ENCODE measurements at places on chromosomes 16 and 17.

GRCh38 chr17:17019430-17019762, 22.9 kb upstream of the MPRIP start:
- no peak for DNase-seq

DNA sequence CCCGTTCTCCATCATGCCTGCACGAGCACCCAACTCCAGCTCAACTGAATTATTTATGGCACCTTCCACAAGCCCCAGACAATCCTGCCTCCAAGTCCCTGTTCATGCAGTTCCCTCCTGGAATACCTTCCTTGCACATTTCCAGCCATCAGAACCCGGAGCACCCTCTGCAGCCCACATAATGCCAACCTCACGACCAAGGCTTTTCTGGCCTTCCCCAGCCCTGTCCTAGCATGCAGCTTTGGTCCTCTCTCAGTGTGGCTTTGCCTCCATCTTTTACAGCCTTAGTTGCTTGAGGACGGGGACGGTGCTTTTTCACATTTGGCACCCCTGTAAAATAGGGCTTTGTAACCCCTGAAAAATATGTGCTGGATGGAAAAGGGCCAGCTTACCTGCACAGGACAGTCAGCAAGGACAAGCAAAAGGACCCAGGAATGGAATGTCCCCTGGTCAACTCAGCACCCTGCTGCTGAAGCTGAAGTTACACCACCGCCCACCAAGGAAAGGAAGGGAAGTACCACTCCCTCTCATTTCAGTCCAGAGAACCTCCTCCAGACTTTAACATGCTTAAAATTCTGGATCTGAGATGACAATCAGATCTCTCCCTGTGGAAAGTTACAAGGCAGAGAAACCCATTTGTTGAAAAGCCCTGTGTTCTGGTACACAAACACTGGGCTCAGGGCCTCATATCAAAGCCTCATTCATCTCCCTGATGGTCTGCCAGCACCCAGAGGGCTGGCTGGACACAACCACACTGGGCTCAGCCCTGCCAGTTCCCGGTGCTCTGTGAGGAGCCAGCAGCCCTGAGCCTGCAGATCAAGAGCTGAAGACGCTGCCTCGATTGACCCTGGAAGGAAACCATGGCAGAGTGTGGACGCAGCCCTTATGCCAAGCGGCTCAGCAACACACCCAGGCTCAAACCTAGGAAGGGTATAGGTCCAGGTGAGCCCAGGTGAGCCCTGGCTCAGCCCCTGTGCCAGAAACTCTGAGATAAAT, 2.9 kb downstream of the SLC39A11 start:
- no peak for DNase-seq

GRCh38 chr16:81142864-81143263, 46.7 kb upstream of the GCSH start:
- no peak for DNase-seq

- DNase-seq = no peak
Measured at GRCh38 chr17:61728297-61728836, 135.0 kb downstream of the BRIP1 start.

GRCh38 chr16:58128711-58129096, 477 bp downstream of the CFAP20 start:
- no peak for DNase-seq

GRCh38 chr16:8936421-8936820, 27.3 kb downstream of the USP7 start:
- DNase-seq = peak; percentile 33

DNA sequence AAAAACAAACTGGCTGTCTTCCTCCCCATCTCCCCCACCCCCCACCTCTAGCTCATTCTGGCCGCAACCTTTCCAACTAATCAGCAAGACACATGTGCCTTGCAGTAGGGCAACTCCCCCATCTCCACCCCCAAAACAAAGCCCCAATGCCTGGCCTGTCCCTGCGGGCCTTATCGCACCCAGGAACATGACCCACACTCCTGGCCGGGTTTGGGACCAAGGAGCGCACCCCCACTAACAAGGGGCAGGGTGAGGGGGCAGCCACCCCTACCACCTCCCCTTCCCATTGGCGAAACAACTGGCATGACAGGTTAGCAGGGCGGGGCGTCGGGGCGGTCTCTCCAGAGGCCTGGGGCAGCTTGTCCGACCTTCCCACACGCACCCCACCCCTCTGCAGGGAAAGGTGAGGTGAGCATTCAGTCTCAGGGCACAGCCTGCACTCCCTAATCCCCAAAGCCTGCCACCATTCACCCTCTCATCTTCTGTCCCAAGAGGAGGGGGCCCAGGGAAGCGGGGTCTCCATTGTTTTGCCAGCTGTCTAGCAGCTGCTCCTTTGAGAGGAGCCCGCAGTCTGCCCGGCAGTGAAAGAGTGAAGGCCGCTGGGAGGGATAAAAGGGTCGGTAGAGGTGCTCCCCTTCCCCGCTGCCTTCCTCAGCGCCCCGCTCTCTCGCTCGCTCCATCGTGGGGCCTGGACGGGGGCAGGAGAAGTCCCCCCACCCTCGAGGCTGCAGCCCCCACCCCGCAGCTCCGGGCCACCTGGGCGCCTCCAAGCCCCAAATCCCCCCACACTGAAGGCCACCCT, 765 bp downstream of the MYO18A start:
- DNase-seq = no peak

- DNase-seq = no peak
Measured at GRCh38 chr16:50718761-50719400, 23.0 kb upstream of the CYLD start.

DNA sequence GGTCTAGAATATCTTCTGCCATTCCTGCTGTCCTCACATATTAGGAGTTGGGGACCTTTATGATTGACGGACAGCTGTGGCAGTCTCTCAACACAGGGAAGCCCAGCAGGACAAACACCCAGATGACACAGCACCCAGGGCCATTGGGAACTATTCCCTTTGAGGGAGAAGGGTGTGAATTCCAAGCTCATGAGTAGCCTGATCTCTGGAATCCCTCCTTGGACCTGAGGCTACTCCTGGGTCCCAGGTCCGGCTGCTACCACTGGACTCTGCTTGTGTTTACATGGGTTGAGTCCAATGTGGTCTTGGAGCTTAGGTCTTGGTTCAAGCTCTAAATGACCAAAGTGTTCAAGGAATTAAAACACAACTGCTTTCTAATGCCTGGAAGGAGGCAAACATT, 78.9 kb downstream of the SLC6A2 start:
- no peak for DNase-seq

DNA sequence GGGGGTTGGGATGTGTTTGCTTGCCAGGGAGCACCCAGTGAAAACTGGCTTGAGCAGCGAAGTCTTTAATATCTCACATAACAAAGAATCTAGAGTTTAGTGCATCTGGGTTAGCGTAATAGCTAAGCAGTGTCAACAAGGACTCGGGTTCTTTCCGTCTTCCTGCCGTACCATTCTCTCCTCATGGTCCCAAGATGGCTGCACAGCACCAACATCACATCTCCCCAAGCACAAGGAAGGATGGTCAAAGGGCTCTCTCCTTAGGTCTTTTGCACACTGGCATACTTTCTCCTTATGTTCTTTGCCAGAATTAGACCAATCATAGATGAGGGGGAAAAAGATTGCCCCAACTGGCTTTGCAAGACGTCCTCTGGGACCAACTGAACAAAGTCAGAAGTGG, 30.9 kb downstream of the CRISPLD2 start:
- DNase-seq = no peak

- DNase-seq = no peak
Measured at GRCh38 chr17:18093616-18094408, 6.1 kb downstream of the DRG2 start.

- DNase-seq = peak; percentile 79
Measured at GRCh38 chr16:19245326-19245925, 40.1 kb upstream of the CLEC19A start.

DNA sequence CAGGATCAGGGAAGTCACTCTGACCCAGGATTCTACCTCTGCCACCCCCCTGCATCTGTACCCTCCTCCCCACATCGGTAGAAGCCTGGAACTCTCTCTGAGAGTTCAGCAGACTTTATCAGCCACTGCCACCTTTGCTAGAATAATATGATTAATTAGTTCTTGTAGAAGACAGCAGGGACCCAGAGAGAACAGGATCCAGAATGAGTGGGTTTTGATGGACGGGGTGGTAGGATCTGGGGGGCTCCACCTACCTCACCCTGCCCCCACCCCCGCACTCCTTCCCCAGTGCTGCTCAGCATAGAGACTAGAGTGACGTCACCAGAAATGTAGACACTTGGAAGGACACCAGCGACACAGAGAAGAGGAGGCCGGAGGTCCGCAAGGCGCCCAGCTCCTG, 33.5 kb downstream of the ABCC6 start:
- DNase-seq = no peak

- no peak for DNase-seq
Measured at GRCh38 chr16:9441012-9441411, 349.6 kb downstream of the HAPSTR1 start.

GRCh38 chr16:6232056-6232455, 1100.6 kb upstream of the RBFOX1 start:
- no peak for DNase-seq

- DNase-seq = no peak
Measured at GRCh38 chr16:21250072-21250923, 16.8 kb downstream of the ANKS4B start.

- no peak for DNase-seq
Measured at GRCh38 chr16:68022278-68022727, 729 bp downstream of the DDX28 start.

GRCh38 chr16:180681-181564, 664 bp downstream of the HBQ1 start:
- DNase-seq = peak; percentile 85

- no peak for DNase-seq
Measured at GRCh38 chr17:56821847-56822534, 11.7 kb downstream of the C17orf67 start.

GRCh38 chr16:71367241-71367976, 8.9 kb downstream of the CALB2 start:
- peak; percentile 24 for DNase-seq

- no peak for DNase-seq
Measured at GRCh38 chr17:40090237-40091119, 9.9 kb downstream of the NR1D1 start.

GRCh38 chr17:62017912-62018311, 47.2 kb downstream of the MED13 start:
- DNase-seq = no peak

- DNase-seq = no peak
Measured at GRCh38 chr16:3650631-3651265, 3.7 kb upstream of the DNASE1 start.

DNA sequence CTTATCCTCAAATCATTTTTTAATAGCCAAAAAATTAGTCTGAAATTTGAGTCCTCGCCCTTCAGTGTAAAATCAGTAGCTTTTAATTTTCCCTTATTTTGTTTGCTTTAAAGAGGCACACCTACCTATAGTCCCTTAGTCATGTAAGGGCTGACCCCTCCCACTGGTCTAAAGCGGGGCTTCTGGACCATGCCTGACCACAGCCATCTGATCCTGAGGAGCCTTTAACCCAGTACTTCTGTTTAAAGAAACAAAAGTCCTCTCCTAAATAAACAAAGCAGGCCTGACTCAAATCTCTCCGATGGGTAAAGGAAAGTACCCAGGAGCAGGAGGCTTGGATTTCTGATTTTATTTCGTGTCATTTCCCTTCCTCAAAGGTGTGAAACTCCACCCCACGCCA, 92.0 kb upstream of the CCL2 start:
- no peak for DNase-seq

GRCh38 chr17:56478836-56479447, 114.6 kb upstream of the NOG start:
- DNase-seq = no peak

DNA sequence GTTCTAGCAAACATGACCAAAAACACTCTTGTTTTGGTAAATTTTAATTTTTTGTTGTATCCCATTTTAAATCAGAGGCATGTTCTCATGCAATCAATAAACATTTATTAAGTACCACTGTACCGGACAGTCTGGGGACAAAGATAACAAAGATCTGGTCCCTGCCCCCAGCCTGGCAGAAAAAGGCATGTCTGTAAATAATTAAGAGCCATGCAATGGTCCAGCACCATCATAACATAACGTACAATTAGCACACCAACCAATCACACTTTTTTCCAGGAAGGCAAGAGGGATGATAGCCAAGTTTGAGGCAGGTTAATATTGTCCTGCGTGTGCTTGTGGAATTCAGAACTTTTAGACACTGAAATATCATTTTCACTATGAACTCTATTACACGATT, 3.5 kb downstream of the KCNJ16 start:
- DNase-seq = no peak

GRCh38 chr17:41682631-41683030, 6.1 kb upstream of the EIF1 start:
- DNase-seq = no peak

DNA sequence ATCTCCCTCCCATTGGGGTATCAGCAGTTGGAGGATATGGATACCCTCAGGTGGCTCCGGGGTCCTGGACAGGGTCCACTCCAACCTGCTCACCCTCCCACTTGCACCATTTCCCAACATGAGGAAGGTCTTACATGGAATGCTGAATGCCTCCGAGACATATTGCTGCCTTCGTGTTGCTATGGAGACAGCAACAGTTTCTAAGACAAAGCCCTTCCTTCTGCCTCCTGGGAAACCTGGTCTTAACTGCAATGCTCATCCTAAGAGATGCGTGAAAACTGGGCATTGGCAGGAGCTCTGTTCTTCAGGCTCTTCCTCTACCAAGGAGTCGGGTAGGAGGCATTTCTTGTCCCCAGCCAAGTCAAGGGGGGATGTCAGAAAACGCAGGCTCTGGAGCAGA, 45.2 kb downstream of the ST3GAL2 start:
- DNase-seq = no peak

GRCh38 chr16:5252791-5253190, 155.2 kb upstream of the EEF2KMT start:
- DNase-seq = no peak

GRCh38 chr17:78458091-78458490, 79.6 kb downstream of the PGS1 start:
- DNase-seq = no peak

GRCh38 chr17:5888811-5889210, 181.4 kb upstream of the WSCD1 start:
- no peak for DNase-seq

DNA sequence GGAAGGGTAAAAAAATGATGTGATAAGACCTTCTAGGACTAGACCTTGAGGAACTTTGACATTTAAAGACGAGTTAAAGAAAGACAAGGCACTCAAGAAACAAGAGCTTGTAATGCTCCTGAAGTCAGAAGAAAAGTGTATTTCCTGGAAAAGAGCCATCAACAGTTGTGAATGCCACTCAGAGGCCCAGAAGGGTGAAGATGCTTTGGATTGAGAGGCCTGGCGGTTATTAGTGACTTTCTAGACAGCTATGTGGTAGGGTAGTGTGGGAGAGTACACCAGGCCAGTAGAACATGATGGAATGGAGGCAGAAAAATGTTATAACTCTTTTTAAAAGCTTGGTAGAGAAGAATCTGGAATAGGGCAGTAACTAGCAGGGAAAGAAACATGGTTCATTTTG, 34.1 kb upstream of the ANKFN1 start:
- no peak for DNase-seq

GRCh38 chr17:57091186-57091618, 6.2 kb downstream of the AKAP1 start:
- DNase-seq = no peak

- no peak for DNase-seq
Measured at GRCh38 chr16:68715471-68715870, 21.6 kb upstream of the CDH1 start.

- no peak for DNase-seq
Measured at GRCh38 chr16:48511071-48511540, 98.9 kb downstream of the N4BP1 start.

DNA sequence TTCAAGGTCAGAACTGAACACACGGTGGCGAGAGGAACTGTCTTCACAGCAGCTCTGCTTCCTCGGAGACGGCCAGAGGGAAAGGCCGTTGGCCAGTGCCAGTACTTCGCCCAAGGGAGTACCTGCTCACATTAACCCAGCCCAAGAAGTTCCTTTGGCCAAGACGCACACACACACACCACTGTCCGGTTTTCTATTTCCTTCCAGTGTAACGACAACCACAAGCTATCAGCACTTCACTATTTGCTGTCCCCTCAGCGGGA, 744 bp upstream of the GGNBP2 start:
- DNase-seq = no peak

Data from NCI-H2107 (cell line).